Adipose tissue (tissue), 3 donors: ENCODE measurements at places on chromosomes 2 and 18. TPM values are rescaled to one million over a fixed set of nuclear protein-coding genes. Genes with fewer than 3 reads are reported as not detected.

GPBAR1 gene
- polyA plus RNA-seq, result 29.4 TPM

C2orf80 gene
- not detected for polyA plus RNA-seq

LRP2 gene
- 1.2 TPM for polyA plus RNA-seq

ARHGAP28 gene
- polyA plus RNA-seq, result 3.1 TPM

FAP gene
- 1.7 TPM for polyA plus RNA-seq

FABP1 gene
- 4.7 TPM for polyA plus RNA-seq

MGAT5 gene
- polyA plus RNA-seq, result 4.8 TPM

PRKAG3 gene
- polyA plus RNA-seq, result not detected

POMC gene
- 6.5 TPM for polyA plus RNA-seq

SPP2 gene
- polyA plus RNA-seq, result not detected

TMEFF2 gene
- 0.01 TPM for polyA plus RNA-seq

RMDN2 gene
- polyA plus RNA-seq, result 2.8 TPM

KCNJ3 gene
- 0.15 TPM for polyA plus RNA-seq

PHOSPHO2 gene
- 10.6 TPM for polyA plus RNA-seq

SERPINB8 gene
- polyA plus RNA-seq, result 3.0 TPM

POTEJ gene
- not detected for polyA plus RNA-seq

IGFBP5 gene
- 716 TPM for polyA plus RNA-seq

DSG4 gene
- polyA plus RNA-seq, result not detected

MYL12A gene
- polyA plus RNA-seq, result 633 TPM

AQP12A gene
- not detected for polyA plus RNA-seq

ARHGAP25 gene
- 1.4 TPM for polyA plus RNA-seq

GREB1 gene
- polyA plus RNA-seq, result 1.3 TPM

CEP68 gene
- 17.2 TPM for polyA plus RNA-seq

RGPD5 gene
- 6.6 TPM for polyA plus RNA-seq

VWA3B gene
- polyA plus RNA-seq, result not detected

RNF152 gene
- 5.6 TPM for polyA plus RNA-seq

ANKRD23 gene
- polyA plus RNA-seq, result 0.22 TPM

INPP5D gene
- 15.2 TPM for polyA plus RNA-seq

PLGLB1 gene
- 2.6 TPM for polyA plus RNA-seq

GKN2 gene
- 29.8 TPM for polyA plus RNA-seq

HAAO gene
- 4.2 TPM for polyA plus RNA-seq

MRPS5 gene
- 36.9 TPM for polyA plus RNA-seq

SCYGR5 gene
- not detected for polyA plus RNA-seq

CGREF1 gene
- 3.3 TPM for polyA plus RNA-seq

DSG1 gene
- not detected for polyA plus RNA-seq

BUB1 gene
- 0.22 TPM for polyA plus RNA-seq

POTEF gene
- not detected for polyA plus RNA-seq

SLC9A2 gene
- 0.59 TPM for polyA plus RNA-seq

FAM237A gene
- polyA plus RNA-seq, result not detected

OTOS gene
- not detected for polyA plus RNA-seq

MYO3B gene
- not detected for polyA plus RNA-seq

CAPN14 gene
- polyA plus RNA-seq, result 0.19 TPM

DLGAP1 gene
- polyA plus RNA-seq, result 0.06 TPM

LYG1 gene
- 0.65 TPM for polyA plus RNA-seq

RUFY4 gene
- polyA plus RNA-seq, result not detected

SLC23A3 gene
- 0.64 TPM for polyA plus RNA-seq

PLGLB2 gene
- polyA plus RNA-seq, result 1.2 TPM
